Neural crest cell (in vitro differentiated cells): ENCODE measurements at places on chromosomes 4 and X.
A peak's percentile ranks its signal among the peaks of the same experiment; 100 is the strongest.

GRCh38 chrX:9033586-9033985 lies 341 bp downstream of the FAM9B start:
- no peak for DNase-seq

DNA sequence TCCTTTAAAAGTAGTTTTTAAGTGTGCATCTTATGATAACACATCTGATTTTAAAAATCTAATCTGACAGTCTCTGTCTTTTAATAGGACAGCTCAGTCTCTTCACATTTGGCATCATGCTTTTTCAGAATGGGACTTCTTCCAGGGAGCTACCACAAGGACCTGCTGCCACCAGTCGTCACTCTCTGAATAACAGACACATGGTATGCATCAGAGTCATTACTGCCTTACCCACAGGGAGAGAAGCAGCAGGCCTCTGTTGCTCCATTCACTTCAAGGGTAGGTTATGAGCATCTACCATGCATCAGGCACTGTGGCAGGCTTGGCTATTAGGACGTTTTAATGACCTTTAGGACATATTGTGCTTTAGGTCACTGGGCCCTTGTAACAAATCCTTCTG lies 50.0 kb upstream of the AFAP1 start:
- DNase-seq = no peak

- DNase-seq = peak; percentile 61
Observed at GRCh38 chrX:153460826-153461225, 9.6 kb downstream of the HAUS7 start.

DNA sequence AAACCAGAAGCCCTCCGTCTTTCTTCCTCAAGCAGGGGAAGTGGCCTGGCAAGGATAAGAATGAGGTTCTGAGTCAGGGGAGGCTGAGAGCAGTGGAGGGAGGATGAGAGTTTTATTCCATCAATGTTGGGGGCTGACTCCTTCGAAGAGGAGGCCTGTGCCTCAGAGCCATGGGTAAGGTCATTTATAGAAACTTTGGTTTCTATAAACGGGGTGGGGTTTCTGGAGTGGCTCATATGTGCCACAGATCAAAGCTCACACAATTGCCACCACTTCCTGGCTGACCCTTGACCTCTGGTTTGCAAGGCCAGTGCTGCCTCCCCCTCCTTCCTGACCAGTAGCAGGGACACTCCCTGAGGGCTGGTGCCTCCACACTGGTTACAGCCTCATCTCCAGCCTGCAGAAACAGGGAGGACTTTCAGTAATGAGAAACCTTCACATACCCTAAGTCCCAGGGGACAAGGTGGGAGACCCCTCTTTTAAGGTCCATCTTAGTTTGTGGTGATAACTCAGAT lies 166.0 kb downstream of the PDGFRA start:
- DNase-seq = no peak

GRCh38 chr4:157574606-157575005 lies 354.1 kb downstream of the GRIA2 start:
- DNase-seq = no peak

- no peak for DNase-seq
Observed at GRCh38 chrX:38473701-38474100, 87.6 kb upstream of the TSPAN7 start.

GRCh38 chrX:13009844-13010243 lies 34.6 kb downstream of the FAM9C start:
- no peak for DNase-seq

GRCh38 chr4:159160242-159160641 lies 57.4 kb downstream of the RAPGEF2 start:
- no peak for DNase-seq
